ENCODE measurements at places on chromosomes 7 and 10. TPM values are rescaled to one million over a fixed set of nuclear protein-coding genes. Genes with fewer than 3 reads are reported as not detected.

Gene TMEM270
- total RNA-seq, result not detected

Gene HNRNPA2B1
- total RNA-seq, result 168 TPM

Gene HSPA12A
- 13.6 TPM for total RNA-seq

Gene PGAM2
- 0.71 TPM for total RNA-seq

Gene AKR1D1
- total RNA-seq, result not detected

Gene UNCX
- not detected for total RNA-seq

GRCh38 chr10:100615241-100615640 is 79.5 kb downstream of the HIF1AN start:
- H3K4me1 ChIP-seq, result no peaks in the 10 kb centered on the region
- no peaks in the 10 kb centered on the region for H3K27me3 ChIP-seq
- no peak overlapping the region for H3K4me3 ChIP-seq

- H3K36me3 ChIP-seq, result no peaks in the 10 kb centered on the region
- H3K4me1 ChIP-seq, result peaks cover 5% of the 10 kb centered on the region
- no peak overlapping the region for H3K4me3 ChIP-seq
- no peak for DNase-seq
- no peak overlapping the region for H3K27ac ChIP-seq
Observed at GRCh38 chr10:126256864-126257263, 131.4 kb downstream of the ADAM12 start.

GRCh38 chr7:36487756-36488336 is 98.2 kb downstream of the ANLN start:
- no peaks in the 10 kb centered on the region for H3K36me3 ChIP-seq
- H3K27me3 ChIP-seq, result no peaks in the 10 kb centered on the region
- H3K4me3 ChIP-seq, result no peak overlapping the region
- no peak overlapping the region for H3K27ac ChIP-seq
- no peak for DNase-seq
